ENCODE measurements at places on chromosomes 12 and 14. TPM values are rescaled to one million over a fixed set of nuclear protein-coding genes. Genes with fewer than 3 reads are reported as not detected.
A peak's percentile ranks its signal among the peaks of the same experiment; 100 is the strongest.

CHD8 gene
- 85.3 TPM for total RNA-seq

SOX5 gene
- total RNA-seq: not detected

TDRD9 gene
- 1.6 TPM for total RNA-seq

USP44 gene
- 15.5 TPM for total RNA-seq

TMEM179 gene
- total RNA-seq: not detected

CD163L1 gene
- total RNA-seq: not detected

KRT72 gene
- total RNA-seq: 0.32 TPM

GPR132 gene
- total RNA-seq: 15.1 TPM

PPP1R36 gene
- total RNA-seq: 0.29 TPM

SLC15A4 gene
- total RNA-seq: 26.8 TPM

SMIM41 gene
- total RNA-seq: not detected

DNA sequence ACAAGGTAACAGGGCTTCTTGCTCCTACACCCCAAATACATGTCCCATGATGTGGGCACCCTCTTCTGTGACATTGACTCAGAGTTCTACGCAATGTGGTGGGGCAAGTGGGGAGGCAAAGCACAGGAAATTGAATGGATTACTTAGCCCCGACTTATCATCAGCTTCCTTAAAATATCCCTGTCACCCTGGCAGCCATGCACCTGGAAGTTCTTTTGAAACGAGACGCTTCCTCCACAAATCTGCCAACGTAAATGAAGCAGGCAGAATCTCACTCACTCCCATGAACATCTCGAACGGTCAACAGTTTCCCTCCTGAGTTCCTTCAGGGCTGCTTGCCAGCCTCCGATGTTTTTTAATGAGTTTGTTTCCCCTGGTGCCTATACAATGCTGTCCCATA is 33.5 kb downstream of the RNFT2 start:
- peaks cover 6% of the 10 kb centered on the region for H3K4me1 ChIP-seq
- DNase-seq: no peak
- H3K36me3 ChIP-seq: peaks cover 5% of the 10 kb centered on the region
- H3K27me3 ChIP-seq: no peaks in the 10 kb centered on the region
- H3K4me3 ChIP-seq: no peak overlapping the region

DNA sequence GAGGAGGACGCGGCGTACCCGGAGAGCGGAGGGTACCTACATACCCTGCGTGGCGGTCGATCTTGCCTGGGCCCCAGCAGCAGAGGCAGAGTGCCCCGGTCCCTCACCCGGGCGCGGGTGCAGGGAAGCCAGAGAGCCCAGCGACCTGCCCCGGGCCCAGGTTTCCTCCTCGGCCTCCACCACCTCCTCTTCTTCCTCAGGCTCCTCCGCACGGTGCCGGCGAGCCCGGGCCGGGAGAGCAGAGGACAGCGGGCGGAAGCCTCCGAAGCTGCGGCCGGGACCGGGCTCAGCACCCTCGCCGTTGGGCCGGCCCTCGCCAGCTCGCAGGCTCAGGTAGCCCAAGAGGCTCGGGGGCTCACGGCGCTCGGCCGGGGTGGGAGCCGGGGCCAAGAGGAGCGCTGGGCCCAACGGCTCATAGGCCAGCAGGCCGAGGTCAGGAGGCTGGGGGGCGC is 6.6 kb downstream of the ZNF219 start:
- H3K4me1 ChIP-seq: peaks cover 16% of the 10 kb centered on the region
- no peak for DNase-seq
- no peak overlapping the region for H3K27ac ChIP-seq
- no peaks in the 10 kb centered on the region for H3K27me3 ChIP-seq
- H3K36me3 ChIP-seq: peaks cover 2% of the 10 kb centered on the region

GRCh38 chr14:77674931-77675330 is 32.9 kb downstream of the ALKBH1 start:
- H3K4me3 ChIP-seq: no peak overlapping the region
- no peaks in the 10 kb centered on the region for H3K4me1 ChIP-seq
- no peak overlapping the region for H3K27ac ChIP-seq
- DNase-seq: no peak
- no peaks in the 10 kb centered on the region for H3K27me3 ChIP-seq

- no peak for DNase-seq
- H3K36me3 ChIP-seq: no peaks in the 10 kb centered on the region
- no peaks in the 10 kb centered on the region for H3K4me1 ChIP-seq
- H3K27ac ChIP-seq: no peak overlapping the region
- H3K27me3 ChIP-seq: peaks cover 31% of the 10 kb centered on the region
- H3K4me3 ChIP-seq: no peak overlapping the region
Observed at GRCh38 chr14:99872786-99873440, 79.7 kb downstream of the EML1 start.

DNA sequence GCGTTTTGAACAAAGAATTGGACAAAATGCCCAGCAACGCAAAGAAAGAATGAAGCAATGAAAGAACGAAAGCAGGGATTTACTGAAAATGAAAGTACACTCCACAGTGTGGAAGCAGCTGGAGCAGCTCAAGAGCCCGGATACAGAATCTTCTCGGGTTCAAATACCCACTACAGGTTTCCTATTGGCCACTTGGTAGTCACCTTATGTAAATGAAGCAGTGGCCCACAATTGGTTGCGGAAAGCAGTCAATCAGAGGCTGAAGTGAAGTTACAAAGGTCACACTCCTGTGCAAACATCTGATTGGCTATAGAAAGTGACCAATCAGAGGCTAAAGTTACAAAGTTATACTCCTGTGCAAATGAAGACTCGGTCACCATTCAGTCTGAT is 15.0 kb upstream of the PPP1R13B start:
- no peak overlapping the region for H3K4me3 ChIP-seq
- peaks cover 1% of the 10 kb centered on the region for H3K27me3 ChIP-seq
- DNase-seq: no peak
- H3K27ac ChIP-seq: no peak overlapping the region
- H3K36me3 ChIP-seq: no peaks in the 10 kb centered on the region

- no peak overlapping the region for H3K4me3 ChIP-seq
- peaks cover 6% of the 10 kb centered on the region for H3K4me1 ChIP-seq
- no peak overlapping the region for H3K27ac ChIP-seq
Observed at GRCh38 chr12:93813972-93814821, 137.0 kb downstream of the CRADD start.

- no peak overlapping the region for H3K4me3 ChIP-seq
- peaks cover 9% of the 10 kb centered on the region for H3K27me3 ChIP-seq
- H3K36me3 ChIP-seq: no peaks in the 10 kb centered on the region
- H3K4me1 ChIP-seq: no peaks in the 10 kb centered on the region
- H3K27ac ChIP-seq: no peak overlapping the region
Observed at GRCh38 chr14:80987235-80988032, 32.0 kb downstream of the TSHR start.

DNA sequence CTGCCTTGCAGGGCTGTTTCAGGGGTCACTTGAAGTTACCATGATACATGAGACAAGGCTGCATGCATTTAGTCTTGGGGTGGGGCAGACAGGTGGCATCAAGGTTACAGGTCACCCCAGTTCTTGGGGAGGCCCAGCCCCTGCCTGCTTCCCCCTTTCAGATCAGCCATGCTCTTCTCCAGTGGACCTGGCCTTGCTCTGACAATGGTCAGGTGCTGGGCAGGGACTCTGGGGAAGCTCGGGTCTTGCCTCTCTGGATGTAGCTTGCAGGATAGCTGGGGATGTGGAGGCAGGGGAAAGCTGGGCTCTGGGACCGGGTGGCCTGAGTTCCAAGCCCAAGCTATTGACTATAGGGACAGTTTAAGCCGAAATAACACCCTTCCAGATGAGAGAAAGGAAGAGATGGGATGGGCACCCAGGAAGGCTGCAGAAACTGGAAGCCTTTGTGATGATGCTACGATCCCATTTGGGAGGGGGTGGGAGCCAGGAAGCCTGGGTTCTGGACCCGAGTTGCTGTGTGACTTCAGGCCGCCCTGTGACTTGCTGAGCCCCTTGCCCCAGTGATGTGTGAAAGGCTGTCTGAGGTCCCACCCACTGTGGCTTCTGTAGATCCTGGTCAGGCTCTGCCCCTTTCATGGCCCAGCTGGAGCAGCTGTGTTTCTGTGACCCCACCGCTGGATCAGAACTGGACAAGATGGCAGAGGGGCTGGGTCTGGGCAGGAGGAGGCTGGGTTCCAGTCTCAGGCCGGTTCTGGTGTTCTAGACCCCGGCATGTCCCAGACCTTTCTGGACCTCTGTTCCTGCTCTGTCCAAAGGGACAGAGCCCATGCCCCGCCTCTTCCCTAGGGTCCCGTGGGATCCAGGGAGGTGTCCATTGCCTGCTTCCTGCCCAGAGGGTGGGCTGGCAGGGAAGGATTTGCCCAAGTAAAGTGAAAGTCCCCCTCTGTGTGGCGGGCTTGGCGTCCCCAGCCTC is 2.1 kb downstream of the TNFAIP2 start:
- no peaks in the 10 kb centered on the region for H3K36me3 ChIP-seq
- DNase-seq: no peak
- H3K27ac ChIP-seq: no peak overlapping the region
- peaks cover 22% of the 10 kb centered on the region for H3K27me3 ChIP-seq
- H3K4me3 ChIP-seq: no peak overlapping the region

- peaks cover 47% of the 10 kb centered on the region for H3K4me1 ChIP-seq
- peak overlapping the region; percentile 39 for H3K4me3 ChIP-seq
- no peaks in the 10 kb centered on the region for H3K27me3 ChIP-seq
- peaks cover 30% of the 10 kb centered on the region for H3K36me3 ChIP-seq
- peak overlapping the region; percentile 66 for H3K27ac ChIP-seq
- DNase-seq: peak; percentile 31
Observed at GRCh38 chr12:128820723-128821432, 2.9 kb downstream of the SLC15A4 start.

- no peak for DNase-seq
- no peak overlapping the region for H3K4me3 ChIP-seq
- H3K27ac ChIP-seq: no peak overlapping the region
- no peaks in the 10 kb centered on the region for H3K4me1 ChIP-seq
- no peaks in the 10 kb centered on the region for H3K27me3 ChIP-seq
- H3K36me3 ChIP-seq: no peaks in the 10 kb centered on the region
Observed at GRCh38 chr12:91173124-91173523, 9.5 kb downstream of the DCN start.

- no peaks in the 10 kb centered on the region for H3K27me3 ChIP-seq
- no peaks in the 10 kb centered on the region for H3K4me1 ChIP-seq
- no peak for DNase-seq
- no peaks in the 10 kb centered on the region for H3K36me3 ChIP-seq
- H3K4me3 ChIP-seq: no peak overlapping the region
Observed at GRCh38 chr12:87127272-87127671, 871.1 kb upstream of the MGAT4C start.

- no peak overlapping the region for H3K27ac ChIP-seq
- no peak overlapping the region for H3K4me3 ChIP-seq
- no peaks in the 10 kb centered on the region for H3K36me3 ChIP-seq
- no peaks in the 10 kb centered on the region for H3K4me1 ChIP-seq
- DNase-seq: no peak
Observed at GRCh38 chr14:84228702-84229101, 1301.2 kb upstream of the FLRT2 start.

GRCh38 chr12:51984657-51985056 is 22.1 kb upstream of the TAMALIN start:
- no peaks in the 10 kb centered on the region for H3K27me3 ChIP-seq
- H3K4me1 ChIP-seq: peaks cover 11% of the 10 kb centered on the region
- no peak overlapping the region for H3K27ac ChIP-seq
- H3K36me3 ChIP-seq: peaks cover 14% of the 10 kb centered on the region
- no peak for DNase-seq

- no peaks in the 10 kb centered on the region for H3K36me3 ChIP-seq
- H3K27me3 ChIP-seq: no peaks in the 10 kb centered on the region
- peaks cover 7% of the 10 kb centered on the region for H3K4me1 ChIP-seq
- no peak overlapping the region for H3K4me3 ChIP-seq
- H3K27ac ChIP-seq: no peak overlapping the region
- no peak for DNase-seq
Observed at GRCh38 chr12:93624595-93625294, 52.3 kb downstream of the SOCS2 start.

- no peak for DNase-seq
- H3K4me1 ChIP-seq: no peaks in the 10 kb centered on the region
- H3K4me3 ChIP-seq: no peak overlapping the region
- H3K27ac ChIP-seq: no peak overlapping the region
- H3K27me3 ChIP-seq: peaks cover 9% of the 10 kb centered on the region
Observed at GRCh38 chr14:87847216-87847755, 145.7 kb downstream of the GALC start.

- H3K4me3 ChIP-seq: no peak overlapping the region
- no peaks in the 10 kb centered on the region for H3K27me3 ChIP-seq
- DNase-seq: no peak
- no peaks in the 10 kb centered on the region for H3K4me1 ChIP-seq
- H3K36me3 ChIP-seq: no peaks in the 10 kb centered on the region
Observed at GRCh38 chr14:49549881-49550280, 36.3 kb downstream of the RPS29 start.
